Kidney epithelial cell (primary cell): ENCODE measurements at places on chromosomes 6 and 20. TPM values are rescaled to one million over a fixed set of nuclear protein-coding genes. Genes with fewer than 3 reads are reported as not detected.

- no peak for DNase-seq
Measured at GRCh38 chr6:151276112-151276740, 36.5 kb downstream of the AKAP12 start.

GRCh38 chr6:24394780-24395437 is 7.8 kb upstream of the MRS2 start:
- no peak for DNase-seq

- DNase-seq, result no peak
Measured at GRCh38 chr6:165971202-165971601, 196.4 kb downstream of the TBXT start.

- no peak for DNase-seq
Measured at GRCh38 chr6:168834801-168835200, 393.8 kb downstream of the SMOC2 start.

GRCh38 chr6:26270903-26271667 is 93.9 kb upstream of the BTN3A2 start:
- DNase-seq, result peak; percentile 77

DNA sequence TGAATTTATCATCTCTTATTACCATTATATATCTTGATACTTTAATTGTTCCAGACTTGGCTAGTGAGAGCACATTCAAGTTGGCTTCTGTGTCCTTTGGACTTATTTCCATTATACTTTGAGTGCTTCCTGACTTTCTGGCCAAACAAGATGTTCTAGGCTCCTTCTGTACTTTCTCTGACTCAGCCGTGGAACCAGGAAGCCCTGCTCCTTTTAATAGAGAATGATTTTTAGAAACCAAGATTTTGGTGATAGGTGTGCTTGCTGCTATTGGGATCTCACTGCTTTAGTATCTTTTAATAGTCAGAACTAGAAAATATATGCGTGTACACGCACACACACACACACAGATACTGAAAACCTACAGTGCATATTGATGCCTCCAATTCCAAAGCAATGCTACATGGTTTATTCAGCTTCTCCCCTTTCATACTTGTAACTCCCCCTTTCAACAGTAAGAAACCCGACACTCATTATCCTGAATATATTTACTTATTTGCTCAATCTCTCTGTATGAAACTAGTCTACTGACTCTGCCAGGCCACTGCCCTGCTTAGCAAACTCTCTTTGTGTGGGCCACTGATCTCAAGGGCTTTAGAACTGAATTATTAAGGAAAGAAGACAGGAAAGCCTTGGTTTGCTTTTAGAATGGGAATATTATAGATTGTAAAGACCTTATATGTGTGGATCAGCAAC is 42.7 kb upstream of the EZR start:
- no peak for DNase-seq

DNA sequence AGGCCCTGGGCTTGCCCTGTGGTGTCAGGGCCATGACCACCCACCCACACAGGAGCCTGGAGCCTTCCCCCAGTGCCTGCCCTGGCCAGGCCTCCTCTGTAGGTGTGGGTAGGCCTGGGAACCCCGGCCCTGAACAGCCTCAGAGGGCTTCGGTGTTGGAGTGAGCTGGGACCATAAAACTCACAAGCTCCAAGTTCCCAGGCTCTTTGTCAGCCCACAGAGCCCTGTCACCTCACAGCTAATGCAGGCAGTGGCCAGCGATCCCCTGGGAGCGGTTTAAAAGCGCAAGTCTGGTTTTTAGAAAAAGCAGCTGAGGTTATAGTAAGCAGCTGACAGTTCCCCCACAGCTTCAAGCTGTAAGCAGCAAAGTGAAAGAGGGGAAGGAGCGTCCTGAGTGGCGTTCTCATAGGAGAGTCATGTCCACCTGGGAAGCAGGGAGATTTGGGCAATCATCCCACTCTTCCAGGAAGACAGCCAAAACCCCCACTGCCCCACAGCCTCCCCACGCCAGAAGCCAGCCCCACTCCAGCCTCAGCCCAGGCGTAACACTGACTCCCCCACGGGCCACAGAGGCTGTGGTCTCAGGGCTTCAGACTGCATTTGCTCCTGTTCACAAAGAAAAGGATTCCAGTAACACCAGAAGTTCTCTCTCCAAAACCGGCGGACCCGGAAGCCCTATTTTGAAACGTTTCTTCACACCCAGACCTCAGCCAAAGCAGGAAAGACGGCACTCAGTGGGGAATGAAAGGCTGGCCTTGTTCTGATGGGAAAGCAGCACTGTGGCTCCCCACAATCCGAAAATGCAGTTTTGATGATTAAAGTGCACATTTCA is 34.3 kb upstream of the FOXC1 start:
- no peak for DNase-seq

DNA sequence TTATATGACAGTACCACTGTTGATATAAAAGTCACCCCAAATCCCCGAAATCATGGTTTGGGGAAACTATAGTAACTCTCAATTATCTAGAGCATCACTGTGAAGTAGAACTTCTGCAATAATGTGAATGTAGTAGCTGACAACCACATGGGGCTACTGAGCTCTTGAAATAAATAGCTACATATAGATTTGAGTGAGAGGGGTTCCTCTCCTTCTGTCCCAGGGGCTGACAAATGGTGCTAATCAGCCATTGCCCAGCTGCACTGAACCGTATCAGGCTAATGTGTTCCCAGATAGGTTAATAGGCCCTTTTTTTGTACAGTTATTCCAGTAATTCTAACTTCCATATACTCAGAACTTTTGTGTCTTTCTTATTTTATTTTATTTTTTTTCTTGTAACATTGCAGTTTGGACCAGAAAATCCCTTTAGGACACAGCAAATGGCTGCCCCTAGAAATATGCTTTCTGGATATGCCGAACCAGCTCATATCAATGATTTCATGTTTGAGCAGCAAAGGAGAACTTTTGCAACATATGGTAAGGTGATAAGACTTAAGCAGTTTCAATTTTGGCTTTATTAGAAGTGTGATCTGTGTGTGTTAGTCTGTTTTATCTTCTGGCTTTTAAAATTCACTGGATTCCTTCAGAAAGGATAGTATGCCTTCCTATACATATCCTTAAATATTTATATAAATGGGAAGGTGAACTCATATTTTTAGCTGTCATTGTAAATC is 21.1 kb downstream of the CDC40 start:
- DNase-seq, result no peak

STMND1 gene
- total RNA-seq, result 0.07 TPM in 1 of 2 replicates, not detected in the other
